ENCODE measurements at places on chromosomes 16 and 17. TPM values are rescaled to one million over a fixed set of nuclear protein-coding genes. Genes with fewer than 3 reads are reported as not detected.

The HOXB3 gene
- 0.34 TPM for polyA plus RNA-seq

The TOX3 gene
- not detected for polyA plus RNA-seq

The UMOD gene
- not detected for polyA plus RNA-seq

The ASIC2 gene
- polyA plus RNA-seq: not detected

The TUBB3 gene
- polyA plus RNA-seq: 1.1 TPM

The AANAT gene
- 1.1 TPM for polyA plus RNA-seq

The CHST5 gene
- not detected for polyA plus RNA-seq

The ATP2A1 gene
- not detected for polyA plus RNA-seq

The KIFC3 gene
- not detected for polyA plus RNA-seq

The COQ9 gene
- 25.6 TPM for polyA plus RNA-seq
